GM12878 (cell line): ENCODE measurements at places on chromosomes 2 and 18. TPM values are rescaled to one million over a fixed set of nuclear protein-coding genes. Genes with fewer than 3 reads are reported as not detected.
A peak's percentile ranks its signal among the peaks of the same experiment; 100 is the strongest.

Gene SPATA3
- polyA plus RNA-seq: not detected in 2 replicates

DNA sequence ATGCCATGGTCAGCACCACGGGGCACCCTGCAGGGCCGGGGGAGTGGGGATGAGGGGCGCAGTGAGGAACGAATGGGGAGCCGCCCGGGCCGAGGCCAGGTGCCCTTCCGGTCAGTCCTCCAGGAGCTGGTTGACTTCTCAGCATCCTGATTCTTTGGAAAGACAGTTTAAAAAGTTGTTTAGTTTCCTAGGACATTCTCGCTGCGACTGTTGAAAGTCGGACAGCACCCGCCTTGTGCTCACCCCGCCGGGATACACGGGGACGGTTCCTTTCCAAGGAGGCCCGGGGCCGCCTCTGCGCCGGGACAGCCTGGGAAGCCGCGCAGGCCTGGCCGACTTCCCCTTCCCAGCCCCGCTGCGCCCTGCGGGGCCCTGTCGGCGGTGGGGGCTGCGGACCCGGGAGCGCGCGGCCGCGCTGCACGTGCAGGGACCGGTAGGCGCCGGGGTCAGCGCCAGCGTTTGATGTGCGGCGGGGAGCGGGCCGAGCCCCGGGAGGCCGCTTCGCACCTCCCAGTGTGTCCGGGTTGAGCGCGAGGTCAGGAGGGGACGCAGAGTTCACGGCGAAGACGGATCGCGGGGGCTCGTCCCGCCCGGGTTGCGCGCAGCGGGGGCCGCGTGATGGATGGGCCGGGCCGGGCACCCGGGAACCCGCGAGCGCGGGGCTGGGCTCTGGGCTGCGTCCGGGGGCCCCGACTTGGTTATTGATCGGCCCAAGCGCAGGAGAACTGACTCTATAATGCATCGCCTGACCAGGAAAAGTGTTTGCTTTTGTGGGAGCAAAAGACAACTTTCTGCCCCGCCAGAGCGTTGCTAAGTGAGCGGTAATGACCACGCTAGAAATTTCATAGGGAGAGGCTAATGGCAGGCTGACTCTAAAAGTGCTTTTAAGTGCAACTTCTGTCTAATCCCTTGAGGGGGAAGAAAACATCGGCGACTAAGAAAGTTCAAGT is 28.0 kb upstream of the SMIM21 start:
- no peak for DNase-seq
- H3K4me1 ChIP-seq: no peaks in the 10 kb centered on the region
- H3K27me3 ChIP-seq: peaks cover 16% of the 10 kb centered on the region
- H3K36me3 ChIP-seq: no peaks in the 10 kb centered on the region

- H3K36me3 ChIP-seq: no peaks in the 10 kb centered on the region
- H3K4me1 ChIP-seq: peaks cover 6% of the 10 kb centered on the region
- no peak for DNase-seq
- peak overlapping the region; percentile 93 for H3K27ac ChIP-seq
- peak overlapping the region; percentile 91 for H3K4me3 ChIP-seq
Observed at GRCh38 chr2:63587814-63588384, 378 bp downstream of the WDPCP start.

Gene CNTNAP5
- not detected in 2 replicates for polyA plus RNA-seq

DNA sequence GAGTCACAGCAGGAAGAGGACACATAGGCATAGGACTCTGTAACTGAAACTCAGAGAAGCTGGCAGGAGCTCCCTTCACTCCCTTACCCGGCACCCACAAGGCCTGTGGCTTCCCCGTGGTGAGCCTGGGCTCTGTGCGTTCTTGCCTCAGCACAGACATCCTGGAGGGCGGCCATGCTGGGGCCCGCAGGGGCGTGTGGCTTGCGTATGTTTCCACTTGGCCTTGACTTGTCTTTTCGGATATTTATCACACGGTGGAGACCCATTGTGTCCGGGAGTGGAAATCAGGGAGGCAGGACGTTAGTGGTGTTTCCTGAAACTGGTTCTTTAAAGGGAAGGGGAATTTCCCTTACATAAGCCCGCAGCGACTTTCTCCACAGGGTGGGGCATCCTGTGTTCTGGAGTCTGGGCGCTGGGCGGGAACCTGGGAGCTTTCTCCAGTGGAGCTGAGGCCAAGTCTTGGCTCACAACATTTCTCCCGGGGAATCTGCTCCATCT is 49.9 kb upstream of the EML6 start:
- H3K36me3 ChIP-seq: peaks cover 10% of the 10 kb centered on the region; the same call in 1 of the 2 replicates
- no peak for DNase-seq
- no peaks in the 10 kb centered on the region for H3K27me3 ChIP-seq
- peak overlapping the region; percentile 70 for H3K27ac ChIP-seq

DNA sequence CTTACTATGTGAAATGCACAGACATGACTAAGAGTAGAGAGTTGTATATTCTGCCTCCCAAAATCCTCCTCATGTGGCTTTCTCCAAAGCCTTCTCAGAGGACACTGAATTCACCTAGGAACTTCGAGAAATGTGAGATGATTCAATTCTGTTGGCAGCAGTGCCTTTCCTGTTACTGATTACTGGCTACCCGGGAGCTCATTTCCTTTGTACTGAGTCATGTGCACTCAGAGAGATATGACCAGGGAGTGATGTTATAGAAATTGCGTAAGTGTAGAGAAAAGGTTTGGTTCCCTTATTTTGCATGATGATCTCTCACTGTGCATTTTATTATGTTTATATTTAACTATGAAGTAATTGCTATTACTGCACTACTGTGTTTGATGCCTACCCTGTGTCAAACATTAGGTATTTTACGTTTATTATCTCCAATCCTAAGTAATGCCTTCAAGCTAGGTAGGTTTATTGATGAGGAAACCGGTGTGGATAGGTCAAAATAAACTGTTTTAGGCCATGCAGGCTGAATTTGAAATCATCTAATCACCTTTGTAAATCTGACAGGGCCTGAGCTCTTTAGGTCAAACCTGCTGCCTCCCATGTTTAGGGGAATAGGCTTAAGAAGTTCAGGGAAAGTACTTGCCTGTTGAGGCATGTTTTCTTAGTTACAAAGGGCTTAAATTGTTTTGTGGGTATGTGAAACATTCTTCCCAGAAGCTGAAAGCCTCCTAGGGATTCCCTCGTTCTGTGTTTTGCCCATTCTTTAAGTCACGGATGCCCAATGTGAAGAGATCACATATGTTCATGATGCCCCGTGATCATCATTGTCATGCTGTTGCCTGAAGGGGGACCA is 86.8 kb downstream of the FMNL2 start:
- H3K4me1 ChIP-seq: no peaks in the 10 kb centered on the region; the same call in 1 of the 2 replicates
- no peaks in the 10 kb centered on the region for H3K36me3 ChIP-seq
- DNase-seq: no peak
- no peak overlapping the region for H3K4me3 ChIP-seq
- H3K27me3 ChIP-seq: no peaks in the 10 kb centered on the region

DNA sequence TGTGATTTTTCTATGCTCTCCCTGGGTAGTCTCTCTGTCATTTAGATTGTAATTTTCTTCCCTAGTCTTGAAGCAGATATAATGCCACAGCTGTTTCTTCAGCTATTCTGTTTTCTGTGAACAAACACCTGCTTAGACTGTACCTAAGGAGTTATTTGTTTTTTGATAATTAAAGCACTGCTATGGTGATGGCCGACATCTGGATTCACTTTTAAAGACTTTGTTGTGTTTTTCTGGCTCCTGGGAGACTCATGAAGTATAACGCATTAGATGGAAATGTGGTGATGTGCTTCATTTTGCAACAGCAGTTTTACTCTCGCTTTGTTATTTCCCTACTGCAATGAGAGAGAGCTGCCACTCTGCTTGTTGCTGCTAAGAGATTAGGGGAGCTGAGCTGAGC is 15.7 kb upstream of the C2orf69 start:
- no peak overlapping the region for H3K4me3 ChIP-seq
- H3K27ac ChIP-seq: no peak overlapping the region
- no peaks in the 10 kb centered on the region for H3K4me1 ChIP-seq
- DNase-seq: no peak
- H3K36me3 ChIP-seq: no peaks in the 10 kb centered on the region
- H3K27me3 ChIP-seq: no peaks in the 10 kb centered on the region

DNA sequence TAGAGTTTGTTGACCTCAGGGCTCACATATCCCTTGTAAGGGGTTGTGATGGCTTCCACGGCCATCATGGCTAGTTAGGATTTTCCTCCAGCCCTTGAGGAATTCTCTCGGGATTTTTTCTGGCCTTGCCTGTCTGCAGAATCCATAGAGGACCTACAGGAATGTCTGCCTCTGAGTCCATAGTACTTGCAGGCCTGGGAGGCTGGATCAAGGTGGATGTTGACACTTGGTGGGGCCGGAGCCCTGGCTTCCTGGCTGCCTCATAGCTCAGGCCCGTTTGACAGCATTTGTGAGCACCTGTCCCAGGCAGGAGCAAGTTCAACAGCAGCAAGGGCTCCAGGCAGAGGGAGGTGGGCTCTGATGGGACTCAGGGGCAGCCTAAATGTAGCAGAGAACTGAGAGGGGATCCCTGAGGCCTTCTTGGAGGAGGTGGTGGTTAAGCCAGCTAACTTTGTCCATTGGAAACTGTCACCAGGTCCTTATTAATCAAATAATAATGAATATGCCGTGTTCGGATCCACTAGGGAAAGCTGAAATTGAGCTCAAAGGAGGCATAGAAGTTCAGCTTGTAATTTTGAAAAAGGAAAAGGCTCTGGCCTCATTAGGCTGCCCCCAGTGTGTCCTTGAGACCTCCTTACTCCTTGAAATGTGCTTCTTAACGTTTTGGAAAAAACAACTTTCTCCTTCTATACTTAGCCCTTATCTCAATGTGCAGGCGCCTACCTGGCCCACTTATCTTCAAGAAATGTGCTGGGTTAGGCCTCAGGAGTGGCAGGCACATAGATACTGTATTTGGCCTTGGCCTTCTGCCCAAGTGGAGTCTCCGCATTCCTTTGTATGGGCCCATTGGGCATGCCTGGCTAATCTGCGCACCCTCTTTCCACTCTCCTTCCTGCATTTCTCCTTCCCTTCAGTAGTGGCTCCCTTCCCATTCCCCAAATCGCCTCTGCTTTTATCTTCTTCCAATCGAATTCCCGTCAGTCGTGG is 66.9 kb downstream of the HPCAL1 start:
- H3K27me3 ChIP-seq: no peaks in the 10 kb centered on the region
- H3K27ac ChIP-seq: no peak overlapping the region
- DNase-seq: no peak
- H3K36me3 ChIP-seq: no peaks in the 10 kb centered on the region
- no peaks in the 10 kb centered on the region for H3K4me1 ChIP-seq
- no peak overlapping the region for H3K4me3 ChIP-seq

Gene SP140L
- 12.4 and 12.9 TPM in 2 replicates for polyA plus RNA-seq

Gene REG3A
- polyA plus RNA-seq: not detected in 2 replicates

- H3K27ac ChIP-seq: no peak overlapping the region
- DNase-seq: no peak
- no peaks in the 10 kb centered on the region for H3K27me3 ChIP-seq
- H3K36me3 ChIP-seq: no peaks in the 10 kb centered on the region
- H3K4me1 ChIP-seq: no peaks in the 10 kb centered on the region
- H3K4me3 ChIP-seq: no peak overlapping the region
Observed at GRCh38 chr18:49368161-49368875, 92.1 kb downstream of the DYM start.

Gene CNDP1
- polyA plus RNA-seq: 0.05 TPM in 1 of 2 replicates, not detected in the other

DNA sequence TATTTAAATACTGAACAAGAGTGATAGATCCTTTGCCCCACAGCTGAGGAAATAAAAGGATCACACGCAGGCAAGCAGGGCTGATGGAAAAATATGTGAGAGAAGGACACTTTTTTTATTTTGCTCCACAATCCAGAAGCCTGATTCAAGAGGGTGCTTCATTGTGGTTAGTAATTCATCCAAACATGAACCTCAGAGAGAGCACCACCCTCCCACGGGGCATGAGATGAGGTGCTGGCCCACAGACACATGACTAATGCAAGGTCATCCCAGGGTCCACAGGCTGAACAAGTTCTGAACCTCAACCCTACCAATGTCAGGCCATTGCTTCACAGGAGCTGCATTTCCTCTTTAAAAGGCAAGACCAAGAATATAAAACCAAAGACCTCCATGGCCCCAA is 239.6 kb downstream of the MREG start:
- H3K27ac ChIP-seq: no peak overlapping the region
- no peak for DNase-seq
- H3K4me1 ChIP-seq: no peaks in the 10 kb centered on the region
- no peak overlapping the region for H3K4me3 ChIP-seq

Gene VSNL1
- polyA plus RNA-seq: 0.10 and 0.30 TPM in 2 replicates

GRCh38 chr2:201507725-201508124 is 56.2 kb downstream of the STRADB start:
- DNase-seq: no peak
- H3K4me1 ChIP-seq: no peaks in the 10 kb centered on the region
- H3K27ac ChIP-seq: no peak overlapping the region

DNA sequence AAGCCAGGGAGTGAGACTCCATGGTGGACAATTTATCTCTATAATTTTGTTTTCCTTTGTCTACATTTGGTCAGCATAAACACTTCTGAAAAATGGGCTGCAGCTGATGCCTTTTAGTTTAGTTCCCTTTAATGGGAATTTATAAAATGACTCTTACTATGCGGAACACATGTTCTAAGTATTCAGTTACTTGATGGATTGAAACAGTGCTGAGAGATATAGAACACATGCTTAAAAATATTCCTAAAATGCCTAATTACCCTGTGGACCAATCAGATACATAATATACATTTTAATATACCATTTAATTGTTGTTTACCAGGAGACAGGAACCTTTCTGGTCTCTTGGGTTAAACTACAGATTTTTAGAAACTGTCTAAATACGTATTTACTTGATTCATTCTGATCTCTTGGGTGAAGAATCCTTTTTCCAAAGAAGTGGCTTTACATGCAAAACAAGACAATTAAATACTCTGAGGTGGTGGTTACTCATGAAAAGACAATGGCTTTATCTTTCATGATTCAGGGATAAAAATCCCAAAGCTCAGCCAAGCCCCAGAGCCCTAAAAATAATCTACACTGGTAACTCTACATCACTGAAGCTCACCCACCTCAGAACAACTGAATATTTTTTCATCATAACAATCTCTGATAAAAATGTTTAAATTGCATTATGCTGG is 128.1 kb upstream of the SERTAD2 start:
- H3K27me3 ChIP-seq: no peaks in the 10 kb centered on the region
- no peak overlapping the region for H3K27ac ChIP-seq
- DNase-seq: no peak
- no peaks in the 10 kb centered on the region for H3K36me3 ChIP-seq

Gene MSTN
- not detected in 2 replicates for polyA plus RNA-seq
